ENCODE measurements at places on chromosomes 5 and 9.

- DNase-seq, result no peak
These were observed 814.5 kb downstream of the MTRR start for GRCh38 chr5:8683496-8683895.

GRCh38 chr5:93008502-93009207 is 572.4 kb downstream of the NR2F1-AS1 start:
- no peak for DNase-seq

DNA sequence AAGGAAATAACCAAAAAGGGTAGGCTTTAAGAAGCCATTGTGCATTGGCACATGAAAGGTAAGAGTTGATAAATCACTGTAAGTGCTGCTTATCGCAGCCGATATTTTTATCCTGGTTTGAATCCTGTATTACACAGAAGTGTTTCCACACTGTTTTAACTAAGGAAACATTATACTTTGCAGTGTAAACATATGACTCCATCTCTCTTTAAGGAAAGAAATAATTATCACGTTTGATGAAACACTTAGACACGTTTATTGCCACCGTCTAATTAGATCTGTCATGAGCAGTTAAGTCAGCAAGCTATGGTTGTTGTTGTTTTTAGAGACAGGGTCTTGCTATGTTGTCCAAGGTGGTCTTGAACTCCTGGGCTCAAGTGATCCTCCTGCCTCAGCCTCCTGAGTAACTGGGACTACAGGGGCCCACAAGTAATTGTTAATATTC is 85.7 kb upstream of the TNFAIP8 start:
- DNase-seq, result no peak

DNA sequence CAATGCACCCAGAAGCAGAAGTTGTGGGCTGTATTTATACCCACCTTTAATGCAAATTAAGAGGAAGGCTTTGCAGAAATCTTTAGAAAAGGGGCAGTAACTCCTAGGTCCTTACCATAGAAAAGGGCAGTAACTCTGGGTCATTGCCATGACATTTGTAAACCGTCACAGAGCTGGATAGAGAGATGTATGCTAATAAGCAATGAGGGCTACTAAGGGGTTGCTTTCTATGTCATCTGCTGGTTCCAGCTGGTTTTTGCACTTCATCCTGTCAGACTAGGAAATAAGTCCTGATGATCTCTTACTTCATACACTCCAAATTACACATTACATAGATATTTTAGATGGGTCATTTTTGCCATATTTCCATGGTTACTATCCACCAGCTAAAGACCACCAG is 299.1 kb upstream of the TYRP1 start:
- DNase-seq, result no peak

- DNase-seq, result no peak
These were observed 42.0 kb downstream of the SREK1 start for GRCh38 chr5:66186108-66186507.

GRCh38 chr9:117379341-117379740 is 35.5 kb downstream of the ASTN2 start:
- DNase-seq, result no peak

All from stimulated activated CD8-positive, alpha-beta memory T cell treated with anti-CD3 and anti-CD28 coated beads, Interleukin-12 subunit alpha, Interleukin-12 subunit beta, amount 100 ng/mL, for 1 hour (primary cell).